ENCODE measurements at places on chromosomes 13 and 19.

DNA sequence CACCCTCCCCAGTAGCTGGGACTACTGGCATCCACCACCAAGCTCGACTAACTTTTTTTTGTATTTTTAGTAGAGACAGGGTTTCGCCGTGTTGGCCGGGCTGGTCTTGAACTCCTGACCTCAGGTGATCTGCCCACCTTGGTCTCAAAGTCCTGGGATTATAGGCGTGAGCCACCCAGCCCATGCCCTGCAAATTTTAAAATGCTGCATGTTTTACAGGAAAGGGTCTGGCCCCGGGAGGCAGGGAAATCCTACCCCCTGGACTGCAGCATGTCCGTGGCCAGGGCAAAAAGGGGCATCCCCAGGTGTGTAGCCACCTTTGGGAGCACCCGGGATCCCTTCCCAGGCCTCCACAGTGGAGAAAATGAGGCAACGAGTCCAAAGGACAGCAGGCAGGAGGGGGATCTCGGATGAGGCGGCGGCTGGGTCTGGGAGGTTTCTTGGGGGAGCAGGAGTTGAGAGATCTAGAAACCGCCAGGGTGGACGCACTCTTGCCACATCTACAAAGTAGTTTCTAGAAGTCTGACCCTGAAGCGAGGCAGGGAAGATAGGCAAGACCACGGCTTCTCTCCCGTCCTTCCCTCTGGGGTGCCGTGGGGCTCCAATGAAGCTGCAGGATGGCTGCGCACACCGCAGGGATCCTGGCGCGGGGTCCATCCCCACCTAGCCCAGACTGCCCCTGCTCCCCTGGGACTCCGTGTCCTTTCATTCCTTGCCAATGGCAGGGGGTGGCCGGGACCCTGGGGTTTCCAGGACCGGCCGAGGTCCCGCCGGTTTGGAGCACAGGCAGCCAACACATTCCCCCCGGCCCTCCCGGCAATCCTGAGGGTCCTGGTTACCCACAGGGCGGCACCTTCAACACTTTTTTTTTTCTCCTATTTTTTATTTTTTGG, 21.3 kb upstream of the ZBTB7A start:
- no peak for DNase-seq

- DNase-seq = no peak
Observed at GRCh38 chr13:91153372-91153771, 194.1 kb upstream of the MIR17HG start.

DNA sequence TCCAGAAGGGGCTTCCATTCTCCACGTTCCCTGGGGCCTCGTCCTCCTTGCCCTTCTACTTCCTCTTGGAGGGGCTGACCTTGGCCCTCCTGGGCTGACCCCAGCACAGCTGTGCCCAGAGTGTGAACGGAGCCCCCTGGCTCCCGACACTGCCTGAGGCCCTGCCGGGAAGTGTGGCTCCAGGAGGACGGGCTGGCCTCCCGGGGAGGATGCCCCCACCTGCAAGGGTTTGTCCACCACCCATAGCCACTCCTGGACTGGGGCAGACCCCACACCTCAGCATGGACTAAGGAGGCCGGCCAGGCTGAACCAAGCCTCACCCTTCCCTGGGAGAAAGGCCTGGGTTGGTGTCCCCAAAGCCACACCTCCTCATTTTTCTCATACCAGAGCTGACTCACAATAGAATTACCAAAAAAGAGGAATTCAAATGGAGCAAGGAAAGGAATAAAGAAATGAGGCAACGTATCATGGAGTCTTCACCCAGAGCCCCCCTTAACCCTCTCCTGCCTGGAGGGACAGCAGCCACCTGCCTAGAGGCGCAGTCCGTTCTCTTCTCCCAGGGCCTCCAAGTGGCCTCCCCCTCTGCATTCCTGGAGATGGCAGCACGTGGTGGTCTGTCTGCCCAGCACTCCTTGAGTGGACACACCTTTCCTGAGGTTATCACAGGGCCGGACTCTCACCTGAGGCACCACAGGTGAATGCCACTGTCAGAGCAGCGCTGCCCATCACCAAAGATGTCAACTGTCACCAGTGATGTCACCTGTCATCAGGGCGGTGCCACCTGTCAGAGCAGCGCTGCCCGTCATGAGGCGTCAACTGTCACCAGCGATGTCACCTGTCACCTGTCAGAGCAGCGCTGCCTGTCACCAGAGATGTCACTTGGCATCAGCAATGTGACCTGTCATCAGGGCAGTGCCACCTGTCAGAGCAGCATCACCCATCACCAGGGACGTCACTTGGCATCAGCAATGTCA, 3.1 kb upstream of the C13orf46 start:
- DNase-seq = no peak

DNA sequence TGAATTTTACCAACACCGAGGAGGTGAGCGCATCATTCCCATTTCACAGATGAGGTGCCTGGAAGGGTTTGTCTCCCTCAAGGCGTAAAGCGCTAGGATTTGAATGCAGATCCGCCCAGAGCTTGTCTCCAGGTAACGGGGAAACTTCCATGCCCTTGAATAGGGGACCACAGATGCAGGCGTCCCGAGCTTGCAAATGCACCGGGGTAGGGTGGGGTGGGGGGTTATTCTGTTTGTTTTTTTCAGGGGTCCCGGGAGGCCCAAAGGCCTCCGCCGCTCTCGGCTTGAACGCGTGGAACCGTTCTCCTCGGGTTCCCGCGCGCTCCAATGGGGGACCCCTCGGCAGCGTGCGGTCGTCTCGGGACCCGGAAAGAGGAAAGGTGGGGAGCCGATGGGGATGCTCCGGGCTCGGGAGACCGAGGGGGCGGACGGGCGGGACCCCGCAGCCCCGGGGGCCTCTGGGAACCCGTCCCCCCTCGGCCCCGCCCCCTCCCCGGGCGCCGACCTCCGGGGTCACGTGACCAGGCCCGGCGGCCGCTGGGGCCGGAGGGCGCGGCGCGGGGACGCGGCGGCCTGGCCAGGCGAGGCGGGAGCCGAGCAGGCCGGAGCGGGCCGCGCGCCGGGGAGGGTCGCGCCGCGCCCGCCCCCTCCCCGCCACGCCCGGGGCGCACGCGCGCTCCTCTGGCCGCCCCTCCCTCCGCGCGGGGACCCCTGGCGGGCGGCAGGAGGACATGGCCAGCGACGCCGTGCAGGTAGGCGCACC, at the start of gene PKN1:
TSS of gene PKN1 (plus strand) at position 516 of the 763 bp plus-strand sequence. CDS start at position 732, 216 bp downstream.
- no peak for DNase-seq

DNA sequence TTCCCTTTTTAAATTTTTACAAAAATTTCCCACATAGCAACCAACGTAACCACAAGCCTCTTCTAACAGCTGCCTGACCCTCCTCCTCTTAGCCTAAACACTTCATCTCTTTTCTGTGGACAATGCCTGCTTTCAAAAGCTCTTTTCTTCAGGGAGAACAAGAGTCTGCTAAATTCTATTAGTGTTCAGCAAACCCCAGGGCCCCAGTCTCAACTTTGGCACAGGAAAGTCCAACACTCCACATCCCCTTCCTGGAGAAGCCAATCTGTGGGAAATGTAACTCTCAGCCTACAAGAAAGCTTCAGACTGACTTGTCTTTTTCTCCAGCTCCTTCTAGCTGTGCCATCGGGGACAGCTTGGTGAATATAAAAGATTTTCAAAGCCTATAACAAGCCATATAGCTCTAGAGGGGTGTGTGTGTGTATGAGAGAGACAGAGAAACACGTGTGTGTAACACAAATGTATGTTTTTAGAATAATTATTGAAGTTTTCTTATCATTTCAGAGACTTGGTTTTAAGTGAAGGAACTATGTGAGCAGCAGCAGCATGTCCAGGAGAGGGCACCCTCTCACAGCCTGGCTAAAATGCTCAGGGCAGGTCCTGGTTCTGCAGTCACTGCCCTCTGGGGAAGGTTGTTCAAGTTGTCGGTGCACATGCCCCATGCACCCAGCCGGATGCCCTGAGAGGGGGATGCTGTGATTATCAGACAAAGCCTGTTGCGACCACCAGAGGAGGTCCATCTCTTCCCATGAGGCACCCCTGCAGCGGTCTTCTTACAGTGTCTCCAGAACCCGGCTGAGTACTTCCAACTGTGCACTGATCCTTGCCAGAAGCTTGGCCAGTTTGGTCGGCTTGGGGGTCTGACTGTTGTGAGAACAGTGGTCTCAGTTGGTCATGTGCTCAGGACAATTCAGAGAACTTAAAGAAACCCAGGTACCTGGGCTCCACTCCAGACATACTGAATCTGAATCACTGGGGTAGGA, 34.4 kb downstream of the CCDC70 start:
- DNase-seq = no peak

- DNase-seq = no peak
Observed at GRCh38 chr13:29589967-29590366, 5.5 kb downstream of the SLC7A1 start.

DNA sequence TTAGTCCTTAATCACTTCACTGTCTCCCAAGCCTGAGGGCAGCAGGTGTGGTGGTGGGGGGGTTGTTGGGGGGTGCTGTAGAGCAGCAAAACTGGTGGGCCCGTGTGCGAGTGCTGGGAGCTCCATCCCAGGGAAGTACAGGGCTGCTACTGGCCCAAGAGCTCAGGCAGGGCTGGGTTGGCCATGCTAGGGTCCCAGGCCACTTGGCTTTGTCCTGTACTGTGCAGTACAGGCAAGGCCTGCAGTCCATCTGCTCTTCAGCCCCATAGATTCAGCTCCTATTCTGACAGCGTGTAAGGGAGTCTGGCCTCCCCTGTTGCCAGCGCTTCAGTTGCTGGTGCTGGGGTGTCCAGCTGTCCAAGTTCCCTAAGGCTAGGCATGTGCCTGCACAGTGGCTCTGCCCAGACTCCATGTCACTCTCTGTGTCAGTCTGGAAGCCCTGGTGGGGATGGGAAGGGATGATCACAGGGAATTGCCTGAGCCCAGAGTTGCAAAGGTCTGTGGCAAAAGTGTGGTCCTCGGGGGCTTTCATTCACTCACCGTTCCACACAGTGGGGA, 1261.7 kb downstream of the EFNB2 start:
- DNase-seq = no peak

DNA sequence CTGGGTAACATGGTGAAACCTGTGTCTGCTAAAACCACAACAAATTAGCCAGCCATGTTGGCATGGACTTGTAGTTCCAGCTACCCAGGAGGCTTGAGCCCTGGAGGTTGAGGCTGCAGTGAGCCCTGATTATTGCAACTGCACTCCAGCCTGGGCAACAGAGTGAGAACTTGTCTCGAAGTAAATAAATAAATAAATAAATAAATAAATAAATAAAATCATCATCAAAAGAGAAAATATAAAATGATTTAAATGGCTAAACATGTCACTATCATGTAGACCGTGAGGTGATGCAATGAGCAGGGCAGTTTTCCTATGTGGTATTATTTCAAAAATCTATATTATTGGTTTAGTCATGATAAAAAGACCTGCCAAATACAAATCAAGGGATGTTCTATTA, 2074.3 kb downstream of the PCDH9 start:
- no peak for DNase-seq

- DNase-seq = no peak
Observed at GRCh38 chr19:17966550-17967256, at the start of gene KCNN1. Gene KCNN1, plus strand, starts transcription at chr19:17967107. Its CDS starts 6,782 bp downstream, at chr19:17973889.

GRCh38 chr13:112688560-112689302, 1.1 kb upstream of the ATP11A start:
- DNase-seq = peak; percentile 12

GRCh38 chr13:99828123-99828522, 143.4 kb downstream of the ZIC5 start:
- DNase-seq = no peak

DNA sequence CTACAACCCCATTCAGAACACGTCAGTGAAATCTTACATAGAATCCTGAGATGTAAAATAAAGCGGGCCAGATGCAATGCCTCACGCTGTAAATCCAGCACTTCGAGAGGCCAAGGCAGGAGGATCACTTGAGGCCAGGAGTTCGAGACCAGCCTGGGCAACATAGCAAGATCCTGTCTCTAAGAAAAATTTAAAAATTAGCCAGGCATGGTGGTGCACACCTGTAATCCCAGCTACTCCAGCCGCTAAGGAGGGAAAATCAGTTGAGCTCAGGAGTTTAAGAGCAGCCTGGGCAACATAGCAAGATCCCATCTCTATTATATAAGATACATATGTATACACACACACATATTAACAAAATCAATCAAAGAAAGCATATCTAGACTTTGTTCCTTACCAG, 41.2 kb downstream of the PEX11G start:
- no peak for DNase-seq

GRCh38 chr13:25971459-25972145, 80.2 kb downstream of the SHISA2 start:
- peak; percentile 30 for DNase-seq

- DNase-seq = no peak
Observed at GRCh38 chr13:59274958-59275727, 888.6 kb downstream of the DIAPH3 start.

DNA sequence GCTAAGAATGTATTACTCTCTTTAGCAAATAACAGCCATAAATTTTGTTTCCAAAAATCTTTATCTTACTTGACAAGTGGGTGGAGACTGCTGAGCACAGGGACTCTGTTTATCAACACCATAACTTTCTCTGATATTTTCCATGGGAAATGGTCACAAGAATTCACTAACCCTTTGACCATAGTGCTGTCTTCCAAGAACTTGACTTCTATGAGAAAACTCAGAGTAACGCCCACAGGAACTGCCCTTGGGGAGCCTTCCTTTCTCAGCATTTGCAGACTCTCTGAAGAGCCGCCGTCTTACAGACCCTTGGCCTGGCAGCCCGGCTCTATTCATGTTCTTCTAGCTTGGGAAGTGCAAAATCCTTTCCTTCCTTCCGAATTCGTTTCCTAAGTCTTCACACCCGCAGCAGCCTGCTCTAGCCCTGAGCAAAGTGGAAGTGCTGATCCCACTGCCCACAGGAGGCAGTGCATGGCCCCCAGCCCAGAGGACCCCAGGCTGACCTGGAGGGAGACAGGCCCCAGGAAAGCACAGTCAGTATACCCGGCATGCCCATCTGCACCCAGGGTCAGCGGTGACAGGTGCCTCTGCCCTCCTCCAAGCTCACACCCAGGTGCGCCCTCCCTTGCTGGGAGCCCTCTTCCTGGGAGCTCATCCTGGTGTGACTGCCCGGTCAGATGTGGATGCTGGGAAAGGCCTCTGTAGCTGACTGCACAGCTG, 10.2 kb downstream of the GAS6 start:
- DNase-seq = no peak

- no peak for DNase-seq
Observed at GRCh38 chr13:45289936-45290563, 50.9 kb downstream of the TPT1 start.

GRCh38 chr13:31545616-31546015, 193.7 kb upstream of the RXFP2 start:
- DNase-seq = no peak

DNA sequence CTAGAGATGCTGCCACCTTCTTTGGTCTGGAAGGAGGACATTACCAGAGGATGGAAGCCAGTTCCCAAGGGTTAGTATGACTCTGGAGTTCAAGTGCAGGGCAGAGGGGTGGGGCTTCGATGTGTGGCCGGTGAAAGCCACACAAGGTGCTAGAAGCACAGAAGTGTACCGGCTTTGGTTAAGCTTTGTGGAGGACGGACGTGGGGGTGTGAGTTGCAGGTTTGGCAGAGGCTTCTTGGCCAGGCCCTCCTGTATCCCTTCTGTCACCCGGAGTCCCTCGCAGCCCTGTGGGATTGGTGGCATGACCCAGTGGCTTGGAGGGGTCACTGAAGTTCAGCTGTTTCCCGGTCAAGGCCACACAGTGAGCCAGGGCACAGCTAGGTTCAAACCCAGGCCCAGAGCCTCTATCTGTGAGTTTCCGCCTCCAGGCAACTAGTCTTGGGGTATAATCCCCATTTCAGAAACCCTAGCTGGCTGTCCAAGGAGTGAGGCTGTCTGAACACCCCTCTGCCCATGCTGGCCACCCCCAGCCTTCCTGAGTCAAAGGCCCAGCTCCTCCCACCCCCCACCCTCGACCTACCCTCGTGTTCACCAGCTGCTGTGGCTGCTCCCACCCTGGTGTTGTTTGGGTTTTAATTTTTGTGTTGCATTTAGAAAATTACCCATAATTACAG, 4.6 kb upstream of the SSBP4 start:
- no peak for DNase-seq

Data from activated T-helper 1 cell treated with Interleukin-2 at 50 U/mL for 16 hours (primary cell).